ENCODE measurements at places on chromosomes 4 and X.

DNA sequence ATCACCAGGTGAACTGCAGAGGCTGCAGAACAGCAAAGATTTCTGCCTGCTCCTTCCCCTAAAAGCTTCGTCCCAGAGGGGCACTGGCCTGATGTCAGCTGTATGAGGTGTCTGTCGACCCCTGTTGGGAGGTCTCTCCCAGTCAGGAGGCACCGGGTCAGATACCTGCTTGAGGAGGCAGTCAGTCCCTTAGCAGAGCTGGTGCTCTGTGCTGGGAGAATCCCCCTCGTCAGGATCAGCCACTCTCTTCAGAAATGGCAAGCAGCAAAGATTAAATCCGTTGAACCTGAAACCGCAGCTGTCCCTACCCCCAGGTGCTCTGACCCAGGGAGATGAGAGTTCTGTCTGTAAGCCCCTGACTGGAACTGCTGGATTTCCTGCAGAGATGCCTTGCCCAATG lies 1166.3 kb upstream of the ADGRL3 start:
- DNase-seq: no peak

DNA sequence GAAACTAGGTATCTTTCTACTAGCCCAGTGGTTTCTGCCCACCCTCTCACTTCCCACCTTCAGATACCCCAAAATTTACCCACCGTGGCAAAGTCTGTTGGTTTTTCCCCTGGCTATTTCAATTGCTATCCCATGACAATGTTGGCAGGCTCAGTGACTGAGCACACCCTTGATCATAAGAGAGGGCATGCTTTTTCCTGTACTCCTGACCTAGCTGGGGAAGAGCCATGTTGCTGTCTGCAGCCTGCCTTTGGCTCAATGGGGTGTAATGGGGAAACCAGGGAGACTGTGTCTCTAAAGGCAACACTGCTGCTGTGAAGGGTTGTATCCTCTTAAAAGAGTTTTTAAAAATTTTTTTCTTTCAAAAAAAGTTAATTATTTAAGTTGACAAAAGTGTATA lies 90.4 kb upstream of the CITED1 start:
- DNase-seq: no peak

DNA sequence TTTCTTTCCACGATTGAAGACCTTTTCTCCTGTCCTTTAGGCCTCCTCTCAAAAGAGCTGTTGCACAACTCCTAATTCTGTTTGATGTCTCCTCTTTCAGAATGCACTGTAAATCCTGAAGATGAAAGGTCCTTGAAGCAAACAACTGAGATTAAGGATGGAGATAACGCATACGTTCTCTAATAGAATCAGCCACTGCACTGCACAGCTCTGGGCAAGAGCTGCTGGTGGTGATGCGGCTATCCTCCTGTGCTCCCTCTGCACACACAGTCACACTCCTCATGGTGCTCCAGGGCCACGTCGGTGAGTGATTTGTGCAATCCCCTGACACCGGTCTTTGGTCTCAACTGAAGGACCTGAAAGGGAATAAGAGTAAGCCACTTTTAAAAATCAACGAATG lies 208.7 kb downstream of the PDGFC start:
- no peak for DNase-seq

DNA sequence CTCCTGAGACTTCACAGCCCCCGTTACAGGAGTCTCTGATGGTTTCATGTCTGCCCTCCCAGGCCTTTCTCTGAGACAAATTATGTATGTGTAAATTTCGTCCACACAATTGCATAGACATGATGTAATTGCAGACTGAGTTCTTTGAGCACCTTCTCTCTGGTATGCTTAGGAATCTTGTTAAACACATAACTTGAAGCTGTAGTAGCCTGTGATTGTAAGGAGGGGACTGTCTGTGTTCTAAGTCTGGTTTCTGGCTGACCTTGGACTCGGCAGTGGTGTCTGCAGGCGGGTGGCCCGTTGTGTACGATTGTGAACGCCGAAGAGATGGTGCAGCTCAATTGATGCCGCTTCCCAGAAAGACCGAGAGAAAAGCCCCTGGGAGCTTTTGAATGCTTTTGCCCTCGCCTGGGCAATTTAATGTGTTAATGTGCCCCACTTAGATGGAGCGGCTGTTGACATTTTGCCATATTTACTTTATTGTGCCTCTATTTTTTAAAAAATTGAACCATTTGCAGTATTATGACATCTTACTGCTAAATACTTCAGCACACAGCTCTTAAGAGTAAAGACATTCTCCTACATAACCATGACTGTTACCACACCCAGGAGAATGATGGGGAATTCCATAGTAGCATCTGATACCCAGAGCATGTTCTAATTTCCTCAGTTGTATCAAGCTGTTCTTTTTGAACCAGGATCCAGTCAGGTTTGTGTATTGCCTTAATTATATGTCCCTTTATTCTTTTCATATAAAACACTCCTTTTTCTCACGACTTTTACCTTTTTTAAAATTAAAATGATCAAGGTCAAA lies 58.4 kb upstream of the TADA2B start:
- no peak for DNase-seq

DNA sequence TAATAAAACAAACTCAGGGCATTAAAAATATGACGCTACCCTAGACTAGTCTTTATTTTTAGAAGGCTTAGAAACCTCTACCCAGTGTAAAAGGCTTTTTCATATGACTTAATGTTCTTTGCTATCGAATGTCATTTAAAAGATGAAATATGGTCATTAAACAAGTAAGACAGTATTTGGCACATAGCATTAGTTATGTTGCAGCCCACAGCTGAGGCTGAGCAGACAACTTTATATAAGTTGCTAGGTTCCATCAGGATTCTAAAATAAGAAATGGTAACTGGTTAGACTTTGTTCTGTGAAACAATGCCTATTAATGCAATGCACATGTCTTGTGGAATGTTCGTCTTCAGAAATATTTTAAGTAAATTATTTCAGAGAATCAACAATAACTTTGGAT lies 10.4 kb upstream of the PRSS12 start:
- no peak for DNase-seq

DNA sequence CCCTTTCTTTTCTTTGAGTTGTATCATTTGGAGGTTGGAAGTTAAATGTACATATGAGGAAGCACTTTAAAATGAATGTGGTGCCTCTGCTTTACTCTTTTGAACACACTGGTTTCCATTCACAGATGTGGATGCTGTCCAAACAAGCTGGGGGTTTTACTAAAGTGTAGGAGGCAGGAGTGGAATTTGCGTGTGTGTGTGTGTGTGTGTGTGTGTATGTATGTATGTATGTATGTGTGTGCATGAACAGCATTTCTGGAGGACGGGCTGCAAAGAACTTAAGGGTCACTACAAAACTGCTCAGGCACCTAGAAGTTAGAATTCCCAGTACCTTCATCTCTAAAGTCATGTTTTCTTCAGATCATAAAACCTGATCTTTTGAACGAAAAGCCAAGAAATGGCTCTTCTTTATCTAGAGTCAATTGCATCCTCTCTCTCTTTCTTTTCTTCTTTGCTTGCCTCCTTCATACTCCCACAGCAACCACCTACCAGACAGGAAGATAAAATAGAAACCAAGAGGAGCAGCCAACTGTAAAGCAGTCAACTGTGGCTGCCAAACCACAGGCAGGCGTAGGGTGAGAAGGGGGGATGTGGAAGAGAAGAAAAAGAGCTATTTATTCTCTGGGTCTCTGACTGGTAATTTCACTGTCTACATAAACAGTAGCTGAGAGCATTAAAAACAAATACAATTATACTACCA lies 177.0 kb upstream of the RASGEF1B start:
- peak; percentile 95 for DNase-seq

- no peak for DNase-seq
These were observed 30.1 kb downstream of the MYOZ2 start for GRCh38 chr4:119165767-119166166.

DNA sequence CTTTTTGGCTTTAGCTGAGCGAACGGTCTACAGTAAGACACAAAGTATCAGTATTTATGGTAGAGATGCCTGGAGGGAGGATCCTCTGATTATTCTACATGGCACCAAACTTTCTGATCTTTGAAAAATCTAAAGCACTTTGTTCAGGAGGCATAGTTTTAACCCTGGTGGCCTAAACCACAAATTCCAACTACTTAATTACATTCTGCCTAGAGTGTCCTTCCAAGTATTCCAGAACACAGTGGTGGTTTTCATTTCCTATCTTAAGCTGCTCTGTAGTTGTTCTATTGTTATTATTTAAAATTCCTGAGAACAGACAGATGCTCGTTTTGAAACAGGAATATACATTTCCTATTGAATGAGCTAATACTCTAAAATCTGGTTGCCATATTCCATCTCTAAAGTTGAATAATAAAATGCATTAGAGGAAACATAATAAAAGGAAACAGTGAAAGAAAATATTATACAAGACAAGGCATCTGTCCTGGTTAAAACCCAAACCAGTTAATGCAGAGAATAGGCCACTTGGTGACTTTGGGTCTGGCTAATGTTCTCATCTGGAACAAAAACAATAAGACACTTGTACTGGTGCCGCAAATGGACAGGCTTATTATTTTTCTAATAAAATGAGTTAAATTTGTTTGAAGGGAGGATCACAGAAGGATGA lies 657.4 kb downstream of the SPRY1 start:
- DNase-seq: no peak

DNA sequence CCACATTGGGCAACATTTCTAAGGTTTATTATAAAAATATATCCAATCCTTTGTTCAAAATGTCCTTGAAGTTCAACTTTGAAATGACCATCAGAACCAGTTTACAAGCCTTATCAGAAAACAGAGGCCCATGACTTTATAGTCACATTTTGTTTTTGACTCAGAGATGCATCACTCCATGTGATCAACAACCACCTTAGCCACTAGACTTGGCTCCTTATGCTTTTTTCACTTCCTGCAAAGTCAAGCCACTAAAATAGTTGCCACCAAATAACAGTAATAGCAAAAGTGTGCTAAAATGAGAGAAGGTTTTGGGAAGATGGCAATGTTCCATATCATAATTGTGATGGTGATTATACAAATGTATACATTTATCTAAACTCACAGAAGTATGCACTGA lies 181.7 kb downstream of the MAML3 start:
- DNase-seq: no peak

DNA sequence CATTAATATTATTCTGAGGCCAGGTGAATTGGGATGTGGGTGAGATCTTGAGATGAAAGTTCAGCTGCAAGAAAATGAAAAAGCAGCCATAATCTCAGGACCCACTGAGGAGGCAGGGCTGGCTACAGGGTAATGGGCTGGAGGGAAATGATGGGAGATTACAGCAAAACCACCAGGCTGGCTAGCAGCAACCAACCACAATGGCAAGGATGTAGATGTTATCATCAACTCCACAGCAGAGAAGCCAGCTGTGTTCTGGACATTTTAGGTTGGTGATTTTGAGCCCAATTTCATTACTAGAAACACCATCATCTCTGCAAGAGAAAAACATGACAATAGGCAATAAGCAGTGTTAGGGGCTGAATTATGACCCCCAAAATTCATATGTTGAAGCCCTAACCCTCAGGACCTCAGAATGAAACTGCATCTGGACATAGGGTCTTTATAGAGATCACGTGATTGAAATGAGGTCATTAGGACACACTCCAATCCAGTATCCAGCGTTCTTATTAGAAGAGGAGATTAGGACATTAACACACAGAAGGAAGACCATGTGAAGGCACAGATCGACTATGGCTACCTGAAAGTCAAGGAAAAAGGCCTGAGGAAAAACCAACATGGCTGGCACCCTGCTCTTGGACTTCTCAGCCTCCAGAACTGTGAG lies 139.8 kb upstream of the KIT start:
- no peak for DNase-seq

DNA sequence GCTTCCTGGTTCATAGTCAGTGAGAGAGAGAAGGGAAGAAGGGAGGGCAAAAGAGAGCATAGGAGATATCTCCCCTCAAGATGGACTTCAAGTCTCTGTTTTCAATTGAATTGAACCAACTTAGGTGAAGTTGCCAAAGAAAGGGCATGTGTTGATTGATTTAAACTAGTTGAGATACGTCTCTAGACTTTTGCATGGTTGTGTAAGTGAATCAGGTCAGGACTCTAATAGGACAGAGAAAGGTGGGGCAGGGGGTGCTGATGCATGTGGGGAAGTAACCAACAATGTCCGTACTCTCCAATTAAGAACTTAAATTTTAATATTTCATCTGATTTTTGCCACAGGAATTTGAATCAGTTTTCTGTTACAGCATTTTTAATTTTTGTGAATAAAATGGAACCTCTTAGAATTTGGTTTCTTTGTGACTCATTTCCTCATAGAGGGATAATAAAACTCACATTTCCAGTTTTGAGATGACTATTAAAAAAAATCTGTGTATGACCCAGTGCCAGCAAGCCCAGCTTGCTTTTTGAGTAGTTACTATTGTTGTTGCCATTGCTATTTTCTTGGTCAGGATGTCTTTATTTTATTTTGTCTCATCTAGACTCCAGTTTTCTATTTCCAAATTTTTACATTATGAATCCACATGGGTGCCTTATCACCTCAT lies 37.3 kb downstream of the SLIT2 start:
- no peak for DNase-seq

- no peak for DNase-seq
These were observed 933.2 kb downstream of the ADGRL3 start for GRCh38 chr4:62133101-62133897.

DNA sequence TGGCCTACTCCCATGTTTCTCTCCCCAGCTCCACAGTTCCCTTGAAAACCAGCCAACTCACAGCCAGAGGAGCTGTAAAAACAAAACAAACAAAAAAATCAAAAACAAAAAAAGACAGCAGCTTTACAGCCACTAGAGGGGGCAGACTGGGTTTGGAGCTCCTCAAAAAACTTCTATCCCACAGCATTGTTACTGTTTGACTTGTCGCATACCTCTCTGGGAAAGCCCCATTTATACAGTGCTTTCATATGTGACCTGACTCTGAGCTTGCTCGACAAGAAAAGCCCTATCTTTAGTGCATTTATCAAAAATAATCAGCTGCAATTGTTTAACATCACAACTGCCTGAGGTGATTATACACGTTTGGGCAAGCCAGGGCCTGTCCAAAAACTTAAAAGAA lies 21.6 kb downstream of the TSPAN6 start:
- no peak for DNase-seq

- no peak for DNase-seq
These were observed 62.2 kb upstream of the SPANXD start for GRCh38 chrX:141760761-141761160.

DNA sequence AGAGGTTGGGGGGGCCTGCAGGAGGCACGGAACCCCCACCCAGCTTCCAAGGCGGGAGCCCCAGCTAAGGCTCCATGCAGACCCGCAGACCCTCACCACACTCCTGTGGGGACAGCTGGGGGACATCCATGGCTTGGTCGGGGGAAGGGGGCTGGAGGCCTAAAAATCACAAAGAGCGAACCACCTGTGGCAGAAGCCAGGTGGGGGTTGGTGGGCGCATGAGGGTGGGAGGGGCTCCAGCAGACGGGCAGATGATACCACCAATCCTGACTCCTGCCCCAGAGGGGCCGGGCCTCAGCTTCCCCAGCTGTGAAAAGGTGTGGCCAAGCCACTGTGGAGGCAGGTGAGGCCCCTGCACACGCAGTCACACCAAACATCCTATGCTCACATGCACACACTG lies 111.6 kb downstream of the FAM53A start:
- DNase-seq: no peak

DNA sequence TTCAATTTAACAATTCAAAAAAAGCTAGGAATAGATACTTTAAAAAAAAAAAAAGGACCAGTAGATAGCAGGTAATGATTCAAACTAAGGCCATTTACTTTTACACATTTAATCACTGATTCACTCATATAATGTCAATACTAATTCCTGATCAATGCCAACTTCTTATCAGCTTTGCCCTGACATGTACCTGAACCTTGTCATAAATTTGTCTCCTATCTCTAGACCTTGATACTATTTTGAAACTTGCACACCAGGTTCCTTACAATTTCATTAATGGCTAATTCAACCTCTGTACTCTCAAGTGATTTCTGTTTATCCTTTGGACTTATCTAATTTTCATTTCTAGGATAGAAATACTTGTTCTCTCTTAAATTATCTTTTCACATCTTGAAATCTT lies 55.4 kb downstream of the UGT2B4 start:
- DNase-seq: no peak
